ENCODE measurements at places on chromosomes 7 and 10.
A peak's percentile ranks its signal among the peaks of the same experiment; 100 is the strongest.

DNA sequence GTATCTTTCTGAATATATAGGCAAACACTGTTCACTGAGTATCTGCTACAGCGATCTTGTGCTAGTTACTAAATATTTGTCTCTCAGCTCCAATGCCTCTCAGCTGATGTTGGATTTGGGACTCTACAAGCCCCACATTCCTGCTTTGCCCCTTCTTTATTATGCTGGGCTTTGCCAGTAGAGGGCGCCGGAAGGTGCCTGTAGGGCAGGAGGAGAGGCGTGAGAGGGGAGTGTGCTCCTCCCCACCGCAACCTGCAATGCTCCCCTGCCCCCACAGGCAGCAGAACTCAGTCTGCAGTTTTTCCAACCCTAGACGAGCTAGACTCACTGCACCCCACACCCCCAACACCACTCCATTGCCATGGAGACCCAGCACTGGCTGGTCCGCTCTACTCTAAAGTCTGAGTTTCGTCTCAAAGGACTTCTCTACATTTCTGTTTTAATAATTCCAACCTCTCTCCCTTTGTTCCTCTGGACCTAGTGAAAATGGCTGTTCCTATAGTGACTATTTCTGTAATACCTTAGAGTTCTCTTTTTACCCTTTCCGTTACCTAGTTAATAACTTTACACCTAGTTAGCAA, 337.6 kb downstream of the CCSER2 start:
- peak; percentile 3 for DNase-seq

DNA sequence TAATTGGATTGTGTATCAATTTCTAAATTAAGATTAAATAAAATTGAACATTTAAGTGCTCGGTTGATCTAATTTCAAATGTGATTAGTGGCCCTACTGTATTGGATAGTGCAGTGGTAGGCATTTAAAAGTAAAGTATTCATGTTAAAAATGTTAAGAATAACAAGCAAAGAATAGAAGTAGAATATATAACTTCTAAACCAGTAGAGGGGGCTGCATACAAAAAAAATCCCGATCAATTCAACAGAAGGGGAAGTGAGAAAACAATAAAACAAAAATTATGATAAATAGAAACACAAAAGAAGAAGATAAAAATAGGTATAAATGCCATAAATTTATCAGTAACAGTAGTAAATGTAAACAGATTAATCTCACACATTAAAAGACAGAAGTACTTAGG, 24.9 kb upstream of the WDFY4 start:
- DNase-seq, result peak; percentile 66

- DNase-seq, result no peak
Measured at GRCh38 chr7:7803715-7804178, 85.3 kb upstream of the RPA3 start.

DNA sequence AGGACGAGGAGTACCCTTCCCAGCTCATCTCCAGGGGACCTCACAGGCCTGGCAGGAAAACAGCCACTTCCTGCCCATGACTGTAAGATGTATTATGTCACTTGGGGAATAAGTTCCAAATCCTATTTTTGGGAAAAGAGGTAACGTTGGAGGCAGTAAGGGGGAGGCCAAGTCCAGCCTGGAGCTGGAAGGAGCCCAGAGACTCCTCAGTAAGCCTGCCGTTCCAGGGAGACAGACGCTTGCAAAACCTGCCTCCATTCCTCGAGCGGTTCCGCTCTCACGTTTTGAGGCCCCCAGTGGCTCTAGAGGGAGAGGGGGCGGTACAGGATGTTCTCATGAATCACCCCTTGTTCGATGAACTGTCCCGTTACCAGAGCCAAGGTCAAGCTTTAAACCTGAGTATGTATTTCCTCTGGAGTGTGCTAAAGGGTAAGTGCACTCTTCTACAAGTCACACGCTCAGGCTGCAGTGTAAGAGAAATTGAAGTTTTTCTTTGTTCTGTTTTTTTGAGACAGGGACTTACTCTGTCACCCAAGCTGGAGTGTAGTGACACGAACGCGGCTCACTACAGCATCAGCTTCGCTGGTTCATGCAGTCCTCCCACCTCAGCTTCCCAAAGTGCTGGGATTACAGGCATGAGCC, 45.5 kb upstream of the CYTH3 start:
- peak; percentile 72 for DNase-seq

GRCh38 chr10:106540645-106541044, 623.9 kb downstream of the SORCS1 start:
- no peak for DNase-seq

DNA sequence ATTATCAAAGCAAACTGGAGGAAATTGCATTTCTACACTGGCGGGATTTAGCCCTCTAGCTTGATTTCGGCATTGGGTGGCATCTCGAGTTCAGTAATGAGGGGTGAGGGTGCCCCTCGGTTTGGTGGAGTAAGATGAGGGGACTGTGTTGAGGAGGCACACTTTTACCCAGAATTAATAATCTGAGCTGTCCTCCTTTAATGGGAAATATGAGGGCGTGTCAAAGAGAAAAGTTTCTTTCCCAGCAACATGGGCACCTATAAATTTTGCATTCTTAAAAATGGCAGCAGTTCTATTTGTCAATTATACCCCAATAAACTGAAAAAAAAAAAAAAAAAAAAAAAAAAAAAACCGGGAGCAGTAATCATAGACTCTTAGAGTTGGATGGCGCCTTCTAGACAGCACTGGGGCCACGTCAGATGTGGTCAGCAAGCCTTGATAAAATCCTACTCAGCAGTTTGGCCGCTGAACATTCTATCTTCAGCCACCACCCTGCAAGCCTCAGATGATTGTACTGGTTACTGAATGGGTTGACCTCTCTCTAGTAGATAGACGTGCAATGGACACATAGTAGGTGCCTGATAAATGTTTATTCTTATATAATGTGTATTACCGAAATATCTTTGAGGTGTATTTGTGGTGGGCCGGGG, 931 bp downstream of the PAPSS2 start:
- peak; percentile 27 for DNase-seq

DNA sequence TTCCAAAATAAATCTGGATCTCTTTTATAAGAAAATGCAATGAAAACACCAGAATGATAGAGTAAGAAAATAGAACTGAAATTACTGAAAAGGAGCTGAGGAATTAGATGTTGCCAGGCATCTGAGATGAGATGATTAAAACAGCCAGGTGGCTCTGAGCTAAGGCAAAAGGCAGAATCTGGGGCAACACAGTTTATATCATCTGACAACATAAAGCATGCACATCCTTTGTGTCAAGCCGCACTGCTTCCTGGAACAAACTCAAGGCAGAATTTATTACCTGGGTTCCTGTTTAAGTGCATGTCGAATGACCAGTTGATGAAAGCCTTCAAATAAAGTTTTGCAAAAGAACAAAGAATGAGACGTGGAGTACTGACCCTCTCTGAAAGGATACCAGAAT, 247.0 kb downstream of the SNX10 start:
- peak; percentile 76 for DNase-seq
